ENCODE measurements at places on chromosomes 12 and 14.

- no peak for DNase-seq
These were observed 8.3 kb downstream of the TMX1 start for GRCh38 chr14:51248016-51248987.

DNA sequence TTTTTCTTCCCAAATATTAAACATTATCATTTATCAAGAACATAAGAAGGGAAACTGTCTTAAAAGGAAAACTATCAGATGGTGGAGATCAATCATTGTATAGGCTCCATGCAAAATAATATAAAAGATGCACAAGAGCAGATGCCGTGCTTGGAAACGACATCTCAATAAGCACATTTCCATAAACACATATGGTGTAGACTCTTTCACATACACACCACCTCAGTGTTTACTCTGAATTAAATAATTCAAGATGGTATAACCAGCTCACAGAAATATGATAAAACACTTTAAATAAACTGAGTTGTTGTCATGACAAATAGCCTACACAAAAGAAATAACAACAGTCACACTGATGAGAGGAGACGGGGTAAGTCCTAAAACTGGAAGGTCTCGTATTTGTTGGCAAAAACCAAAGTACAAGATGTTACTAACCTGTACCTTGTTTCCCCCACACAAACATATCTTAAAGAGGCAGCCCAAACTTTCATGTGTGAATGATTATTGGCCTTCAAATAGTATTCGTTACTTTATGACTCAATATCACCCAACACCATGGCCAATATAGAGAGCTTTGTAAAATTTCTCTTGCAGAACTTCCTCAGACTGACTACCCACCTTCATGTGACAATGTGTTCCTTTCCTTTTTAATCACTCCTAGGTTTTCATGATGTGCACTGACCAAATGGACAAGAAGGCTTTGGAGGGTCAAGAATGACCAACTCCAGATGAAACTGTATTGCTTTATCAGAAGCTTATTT is 48.6 kb upstream of the TMPO start:
- DNase-seq: no peak

- peak; percentile 31 for DNase-seq
These were observed 155.5 kb upstream of the CCND2 start for GRCh38 chr12:4118017-4118510.

- no peak for DNase-seq
These were observed 7.7 kb downstream of the KCNA5 start for GRCh38 chr12:5051334-5051733.

DNA sequence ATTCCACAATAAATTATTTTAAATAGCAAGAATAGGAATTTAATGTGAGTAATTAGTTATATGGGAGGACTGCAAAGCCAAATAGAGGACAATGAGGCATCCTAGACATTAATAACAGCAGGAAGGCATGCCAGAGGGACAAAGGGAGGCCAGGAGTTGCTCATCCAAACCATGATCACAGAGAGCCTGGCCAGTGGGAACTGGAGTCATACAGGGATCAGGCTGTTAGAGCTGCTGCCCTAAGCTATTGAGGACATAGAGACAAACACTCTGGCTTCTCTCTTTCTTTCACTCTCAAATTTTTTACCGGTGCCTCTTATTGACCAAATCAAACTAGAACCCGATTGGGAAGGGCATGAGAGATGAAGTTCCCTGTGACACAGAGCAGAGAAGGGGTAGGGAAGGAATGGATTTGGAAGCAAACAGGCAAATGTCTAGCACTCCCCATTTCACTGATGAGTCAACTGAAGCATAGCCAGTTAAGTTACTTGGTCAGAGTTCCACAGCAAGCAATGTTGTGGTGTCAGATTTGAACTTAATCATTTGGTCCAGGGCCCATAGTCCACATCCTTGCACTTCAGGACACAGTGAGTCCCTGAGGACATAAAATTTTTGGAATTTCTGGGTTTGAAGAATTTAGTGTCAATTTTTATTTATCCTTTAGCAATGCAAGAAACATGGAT is 17.9 kb upstream of the CFAP54 start:
- DNase-seq: peak; percentile 68

DNA sequence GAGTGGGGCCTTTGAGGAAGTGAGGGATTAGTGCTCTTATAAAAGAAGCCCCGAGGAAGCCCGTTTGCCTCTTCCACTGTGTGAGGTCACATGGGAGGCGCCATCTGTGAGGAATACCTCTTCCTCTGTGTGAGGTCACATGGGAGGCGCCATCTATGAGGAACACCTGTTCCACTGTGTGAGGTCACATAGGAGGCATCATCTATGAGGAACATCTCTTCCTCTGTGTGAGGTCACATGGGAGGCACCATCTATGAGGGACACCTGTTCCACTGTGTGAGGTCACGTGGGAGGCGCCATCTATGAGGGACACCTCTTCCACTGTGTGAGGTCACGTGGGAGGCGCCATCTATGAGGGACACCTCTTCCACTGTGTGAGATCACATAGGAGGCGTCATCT is 69.7 kb downstream of the SLC24A4 start:
- no peak for DNase-seq

DNA sequence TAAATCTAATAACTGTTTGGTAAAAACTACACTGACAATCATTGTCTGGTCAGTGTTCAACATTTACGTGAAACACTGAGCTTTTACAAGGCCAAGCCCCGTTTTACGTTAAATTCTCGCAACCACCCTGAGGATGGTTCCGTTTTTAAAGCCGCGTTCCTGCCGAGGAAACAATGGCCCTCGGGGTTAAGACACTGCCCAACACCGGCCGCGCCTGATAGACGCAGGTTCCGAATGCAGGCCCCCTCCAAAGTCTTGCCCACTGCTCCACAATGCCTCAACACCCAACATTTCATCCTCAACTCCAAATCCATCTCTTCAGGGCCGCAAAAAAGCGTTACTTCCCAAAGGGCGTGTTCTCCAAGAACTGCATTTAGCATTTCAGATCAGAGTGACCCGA is 953 bp upstream of the SNRPF start:
- no peak for DNase-seq

DNA sequence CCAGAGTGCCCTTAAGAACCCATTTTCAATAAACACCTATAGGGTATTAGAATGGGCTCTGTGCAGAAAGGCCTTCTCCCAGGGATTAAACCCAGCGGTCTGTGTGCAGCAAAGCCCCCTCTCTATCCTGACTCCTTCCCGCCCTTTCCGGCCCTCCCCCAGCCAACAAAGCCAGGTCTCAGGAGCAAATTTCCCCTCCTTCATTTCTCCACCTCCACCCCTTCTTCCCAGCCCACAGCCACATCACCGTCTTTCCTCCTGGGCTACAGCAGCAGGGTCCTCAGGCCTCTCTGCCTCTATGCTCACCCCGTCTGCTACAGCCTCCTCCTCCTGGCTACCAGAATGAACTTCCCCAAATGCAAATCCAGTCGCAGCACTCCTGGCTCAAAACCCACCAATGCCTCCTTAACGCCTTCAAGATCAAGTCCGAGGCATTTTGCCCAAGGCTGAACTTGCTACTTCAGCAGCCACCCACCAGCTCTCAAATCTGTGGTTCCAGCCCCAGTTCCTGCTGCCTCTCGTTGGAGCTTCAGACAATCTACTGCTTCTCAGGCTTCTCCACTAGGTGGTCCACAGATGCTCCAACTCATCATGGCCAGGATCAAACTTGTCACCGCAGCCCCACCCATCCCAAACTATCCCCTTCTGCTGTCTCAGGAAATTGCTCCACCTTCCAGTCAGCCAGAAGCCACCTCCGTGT is 134.8 kb downstream of the BCL11B start:
- no peak for DNase-seq

DNA sequence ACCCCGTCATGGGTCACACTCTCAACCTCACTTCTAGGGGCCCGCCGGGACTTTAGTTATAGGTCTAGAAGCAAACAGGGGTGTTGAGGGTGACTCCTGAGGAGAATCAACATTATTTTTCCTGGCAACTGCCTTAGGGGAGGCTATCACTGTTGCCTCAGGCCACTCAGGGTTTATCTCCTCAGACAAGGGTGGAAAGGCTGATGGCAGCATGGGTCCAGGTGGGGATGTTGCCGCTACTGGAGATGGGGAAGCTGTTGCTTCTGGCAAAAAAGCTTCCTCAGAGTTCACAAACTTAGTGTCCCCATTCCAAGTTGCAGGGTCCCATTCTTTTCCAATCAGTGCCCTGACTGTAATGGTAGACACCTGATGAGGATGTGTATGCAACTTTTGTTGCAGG is 467.4 kb upstream of the RGS6 start:
- no peak for DNase-seq

DNA sequence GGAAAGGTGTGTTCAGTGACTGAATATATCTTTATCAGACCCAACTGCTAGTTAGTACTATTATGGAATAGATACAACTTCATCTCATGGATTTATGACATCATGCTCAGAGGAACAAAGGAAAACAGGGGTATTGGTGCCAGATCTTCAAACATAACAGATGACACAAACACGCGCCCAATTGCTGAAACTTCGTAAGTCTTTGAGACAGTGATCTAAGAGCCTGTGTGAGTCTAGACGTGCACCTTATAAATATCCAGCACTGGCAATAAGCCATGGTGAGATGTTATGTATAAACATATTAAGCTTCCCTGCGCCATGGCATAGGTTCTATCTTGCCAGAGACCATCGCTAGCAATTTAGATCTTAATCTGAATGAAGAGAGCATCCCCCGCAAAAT is 42.2 kb upstream of the NR2C1 start:
- no peak for DNase-seq

DNA sequence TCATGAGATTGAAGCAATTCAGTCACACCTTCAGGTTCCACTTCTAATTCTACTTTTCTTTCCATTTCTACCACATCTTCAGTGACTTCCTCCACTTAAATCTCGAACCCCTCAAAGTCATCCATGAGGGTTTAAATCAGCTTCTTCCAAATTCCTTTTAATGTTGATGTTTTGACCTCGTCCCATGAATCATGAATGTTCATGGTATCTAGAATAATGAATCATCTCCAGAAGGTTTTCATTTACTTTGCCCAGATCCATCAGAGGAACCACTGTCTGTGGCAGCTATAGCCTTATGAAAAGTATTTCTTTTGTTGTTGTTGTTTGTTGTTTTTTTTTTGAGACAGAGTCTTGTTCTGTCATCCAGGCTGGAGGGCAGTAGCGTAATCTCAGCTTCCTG is 7.6 kb downstream of the RXYLT1 start:
- peak; percentile 49 for DNase-seq

GRCh38 chr14:23296012-23296777 is 6.5 kb downstream of the PPP1R3E start:
- no peak for DNase-seq

DNA sequence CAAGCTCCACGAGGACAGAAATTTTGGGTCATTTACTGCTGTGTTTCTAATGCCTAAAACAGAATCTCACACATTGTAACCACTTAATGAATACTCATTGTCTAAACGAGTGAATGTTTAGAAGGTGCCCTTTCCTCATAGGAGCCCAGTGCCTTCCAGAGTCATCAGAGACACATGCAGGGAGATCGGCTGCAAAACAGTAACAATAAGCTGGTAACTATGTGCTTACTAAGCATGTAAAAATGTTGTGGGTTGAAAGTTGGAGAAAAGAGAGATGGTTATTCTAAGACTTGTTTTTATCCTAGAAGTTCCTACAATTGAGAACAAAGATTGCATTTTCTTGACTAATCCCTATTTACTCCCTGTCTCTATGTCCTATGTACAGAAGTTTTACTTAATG is 7.4 kb downstream of the TESPA1 start:
- peak; percentile 81 for DNase-seq

- no peak for DNase-seq
These were observed 15.5 kb upstream of the PLA2G1B start for GRCh38 chr12:120343039-120343537.

GRCh38 chr14:100084591-100084990 is 19.4 kb downstream of the EVL start:
- no peak for DNase-seq

GRCh38 chr14:105153739-105154475 is 14.7 kb downstream of the JAG2 start:
- no peak for DNase-seq

GRCh38 chr12:5971194-5971850 is 26.3 kb upstream of the ANO2 start:
- no peak for DNase-seq

DNA sequence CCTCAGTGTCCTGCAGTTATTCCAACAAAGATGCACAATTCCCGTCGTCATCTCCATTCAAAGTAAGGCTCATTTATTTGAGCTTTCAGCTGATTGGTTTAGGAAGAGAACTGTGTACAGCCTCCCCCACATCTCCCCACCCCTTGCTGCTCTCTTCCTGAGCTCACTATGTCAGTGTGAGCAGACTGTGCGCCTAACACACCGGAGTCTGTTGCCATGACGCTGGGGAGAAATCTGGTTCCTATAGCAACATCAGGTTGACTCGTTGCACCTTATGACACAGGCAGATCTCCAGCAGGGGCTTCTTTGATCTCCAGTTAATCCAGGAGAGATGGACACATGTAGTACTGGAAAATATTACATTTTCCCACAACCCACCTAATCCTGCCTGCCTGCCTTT is 319.4 kb downstream of the CACNA1C start:
- DNase-seq: no peak

DNA sequence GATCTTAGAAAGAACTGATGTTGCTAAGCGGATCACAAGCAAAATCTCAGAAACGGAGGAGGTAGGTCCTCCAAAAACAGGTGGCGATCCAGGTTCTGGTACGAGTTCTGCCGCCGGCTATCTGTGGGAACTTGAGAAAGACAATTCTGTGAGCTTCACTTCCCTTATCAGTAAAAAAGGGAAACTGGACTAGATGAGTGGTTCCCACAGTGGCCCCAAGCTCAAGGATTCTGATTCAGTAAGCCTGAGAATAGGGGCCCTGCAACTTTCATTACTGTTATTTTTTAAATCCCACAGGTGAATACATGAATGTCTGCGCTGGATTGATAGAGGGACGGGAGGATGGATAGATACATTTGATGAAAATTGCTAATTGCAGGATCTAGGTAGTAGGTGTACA is 160.2 kb downstream of the PPM1H start:
- DNase-seq: no peak

DNA sequence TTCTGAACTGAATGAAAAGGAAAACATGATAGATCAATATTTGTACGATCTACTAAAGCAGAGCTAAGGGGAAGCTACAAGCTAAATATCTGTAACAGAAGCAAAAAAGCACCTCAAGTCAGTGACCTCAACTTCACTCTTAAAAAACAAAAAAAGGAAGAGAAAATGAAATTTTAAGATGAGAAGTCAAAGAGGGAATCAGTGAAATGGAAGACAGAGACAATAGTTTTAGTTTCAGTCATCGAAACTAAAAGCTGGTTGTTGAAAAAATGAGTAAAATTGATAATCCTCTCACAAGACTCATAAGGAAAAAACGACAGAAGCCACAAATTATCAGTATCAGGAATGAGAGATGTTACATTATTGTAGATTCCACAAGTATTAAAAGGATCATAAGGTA is 11.9 kb upstream of the SLC2A13 start:
- DNase-seq: no peak

- no peak for DNase-seq
These were observed 355.2 kb downstream of the PCNX1 start for GRCh38 chr14:71262441-71262840.
